ENCODE measurements at places on chromosomes 4 and X. TPM values are rescaled to one million over a fixed set of nuclear protein-coding genes. Genes with fewer than 3 reads are reported as not detected.

SCRG1 gene
- total RNA-seq, result not detected

CITED1 gene
- 0.43 TPM for total RNA-seq

GATA1 gene
- total RNA-seq, result 0.87 TPM

LAMTOR3 gene
- 43.5 TPM for total RNA-seq

UGT2B10 gene
- total RNA-seq, result not detected

AR gene
- 5.3 TPM for total RNA-seq

CLNK gene
- 0.35 TPM for total RNA-seq

DUSP21 gene
- not detected for total RNA-seq

ANXA10 gene
- total RNA-seq, result not detected

AKAP14 gene
- total RNA-seq, result not detected

DGKK gene
- total RNA-seq, result 0.09 TPM

FAM133A gene
- total RNA-seq, result not detected

TMEM184C gene
- 31.3 TPM for total RNA-seq

HMGB3 gene
- total RNA-seq, result 19.5 TPM

CLTRN gene
- 0.90 TPM for total RNA-seq

DUX4 gene
- total RNA-seq, result not detected

LDB2 gene
- 139 TPM for total RNA-seq

REELD1 gene
- total RNA-seq, result 0.29 TPM

SLC35A2 gene
- total RNA-seq, result 22.6 TPM

DCAF4L1 gene
- total RNA-seq, result 0.38 TPM

OTC gene
- total RNA-seq, result 1.7 TPM

CFP gene
- 14.9 TPM for total RNA-seq

VEGFD gene
- 80.1 TPM for total RNA-seq

PDCL2 gene
- total RNA-seq, result not detected

NAA15 gene
- total RNA-seq, result 38.5 TPM

SMIM10 gene
- total RNA-seq, result 5.2 TPM

SULT1B1 gene
- 9.2 TPM for total RNA-seq

FGF13 gene
- total RNA-seq, result 3.2 TPM

EDNRA gene
- 28.3 TPM for total RNA-seq

ANK2 gene
- total RNA-seq, result 12.0 TPM

CSAG2 gene
- total RNA-seq, result not detected

CEP135 gene
- total RNA-seq, result 6.8 TPM

Measured in upper lobe of right lung (tissue), 1 donor.